ENCODE measurements at places on chromosomes 6 and 20.

DNA sequence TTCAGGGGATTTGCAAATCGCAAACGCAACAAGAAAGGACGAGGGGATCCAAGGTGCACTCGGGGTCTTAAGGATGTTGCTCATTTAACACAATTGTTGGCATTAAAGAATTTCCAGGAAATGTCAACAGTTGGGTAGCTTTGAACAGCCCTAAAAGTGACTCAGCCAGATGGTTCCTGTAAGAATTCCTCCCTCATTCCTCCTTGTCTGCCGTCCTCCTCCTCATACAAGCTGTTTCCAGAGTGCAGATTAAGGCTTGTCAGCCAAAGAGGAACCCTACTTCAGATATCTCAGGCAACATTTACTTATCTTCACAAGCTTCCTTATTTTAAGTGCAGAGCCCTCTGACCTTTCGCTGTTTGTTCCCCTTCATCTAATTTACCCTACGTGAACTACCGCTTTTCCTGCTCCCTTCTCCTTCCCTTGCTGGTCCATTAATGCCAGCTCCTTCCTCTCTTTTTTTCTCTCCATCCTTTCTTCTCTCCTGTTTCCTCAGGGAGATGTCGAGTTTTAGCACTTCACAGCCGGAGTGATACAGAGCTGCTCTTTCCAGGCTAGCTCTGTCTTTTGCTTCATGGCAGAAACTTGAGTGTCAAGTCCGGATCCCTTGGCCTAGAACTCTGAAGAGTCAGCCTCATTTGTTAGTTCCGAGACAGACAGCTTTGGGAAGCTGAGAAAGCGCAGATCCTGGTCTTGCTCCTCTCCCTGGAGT, 26.1 kb upstream of the TBC1D7 start:
- no peak for DNase-seq

DNA sequence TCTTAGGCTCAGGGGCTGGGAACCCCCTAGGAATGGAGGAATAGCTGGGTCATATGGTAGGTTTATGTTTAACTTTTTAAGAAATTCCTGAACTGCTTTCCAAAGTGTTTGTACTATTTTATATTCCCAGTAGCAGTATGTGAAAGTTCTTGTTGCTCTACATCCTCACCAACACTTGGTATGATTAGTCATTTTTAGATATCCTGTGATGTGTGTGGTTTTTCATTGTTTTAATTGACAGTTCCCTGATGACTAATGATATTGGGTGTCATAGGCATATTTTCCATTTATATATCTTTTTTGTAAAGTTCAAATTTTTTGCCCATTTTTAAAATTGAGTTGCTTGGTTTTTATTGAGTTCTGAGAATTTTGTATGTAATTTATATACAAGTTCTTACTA, 72.3 kb downstream of the SLC16A10 start:
- DNase-seq = no peak

GRCh38 chr6:32117461-32117860, 8.3 kb upstream of the TNXB start:
- no peak for DNase-seq

DNA sequence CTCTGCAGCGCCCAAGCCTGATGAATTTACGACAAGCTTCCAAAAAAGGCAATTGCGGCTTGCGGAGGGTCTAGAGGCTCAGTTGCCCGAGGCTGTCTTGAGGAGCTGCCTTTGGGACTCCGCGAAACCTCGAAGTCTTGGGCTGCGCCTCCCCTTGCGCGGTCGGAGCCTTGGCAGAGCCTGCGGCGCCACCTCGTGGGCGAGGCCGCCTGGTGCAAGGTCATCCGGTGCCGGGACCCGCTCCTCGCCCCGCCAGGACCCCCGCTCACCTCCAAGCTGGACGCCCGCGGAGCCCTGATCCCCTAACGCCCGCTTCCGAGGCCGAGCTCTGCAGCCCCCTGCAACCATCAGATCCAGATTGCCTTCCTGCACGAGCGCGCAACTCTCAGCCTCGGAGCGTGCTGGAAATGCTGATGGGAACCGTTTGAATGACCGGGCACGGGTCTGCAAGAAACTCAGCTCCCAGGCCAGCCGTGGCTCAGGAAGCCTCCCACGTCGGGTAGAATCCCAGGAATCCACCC, 14.9 kb upstream of the FAM210B start:
- peak; percentile 31 for DNase-seq

DNA sequence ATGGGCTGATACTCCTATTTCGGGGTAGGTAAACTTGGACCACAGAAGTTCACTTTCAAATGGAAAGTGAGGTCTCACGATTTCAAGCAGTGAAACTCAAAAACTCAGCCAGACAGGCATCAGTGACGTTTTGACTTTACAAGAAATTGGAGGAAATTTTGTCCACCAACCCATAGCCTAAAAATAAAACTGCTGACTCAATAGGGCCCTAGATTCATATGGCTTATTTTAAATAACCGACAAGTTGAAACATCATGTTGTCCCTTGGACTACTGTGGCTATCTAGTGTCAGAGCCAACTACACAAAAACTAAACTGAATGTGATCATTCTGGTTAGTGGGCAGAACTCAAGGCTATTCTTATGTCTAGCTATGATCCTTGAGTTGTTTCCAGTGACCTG, 486.3 kb downstream of the GRIK2 start:
- DNase-seq = no peak

DNA sequence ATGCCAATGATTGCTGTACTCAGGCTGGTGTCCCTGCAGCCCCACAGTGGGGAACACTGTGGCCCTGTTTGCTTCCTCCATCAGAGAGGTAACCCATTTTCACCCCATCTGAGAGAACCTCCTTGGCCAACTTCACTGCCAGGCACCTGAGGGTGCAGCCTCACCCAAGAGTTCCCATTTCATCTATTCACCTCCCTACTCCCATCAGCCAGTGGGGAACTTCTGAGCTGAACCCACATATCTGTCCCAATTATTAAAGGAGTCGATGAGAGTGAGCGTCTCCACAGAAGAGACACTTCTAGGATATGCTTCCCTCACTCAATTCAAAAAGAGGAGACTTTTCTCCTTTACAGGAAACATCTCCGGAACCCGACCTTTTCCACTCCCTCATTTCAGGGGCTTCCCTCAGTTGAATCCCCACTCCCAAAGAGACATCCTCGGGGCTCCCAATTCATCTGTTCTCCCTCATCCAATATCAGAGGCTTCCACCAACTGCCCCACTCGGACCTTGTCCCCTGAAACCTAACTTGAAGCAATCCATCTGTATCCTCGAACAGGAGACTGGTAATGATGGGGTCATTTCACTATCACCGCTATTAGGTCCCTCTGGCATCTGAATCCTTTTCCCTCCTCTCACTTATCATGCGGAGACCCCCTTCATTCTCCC, 988 bp downstream of the UBE2V1 start:
- no peak for DNase-seq

DNA sequence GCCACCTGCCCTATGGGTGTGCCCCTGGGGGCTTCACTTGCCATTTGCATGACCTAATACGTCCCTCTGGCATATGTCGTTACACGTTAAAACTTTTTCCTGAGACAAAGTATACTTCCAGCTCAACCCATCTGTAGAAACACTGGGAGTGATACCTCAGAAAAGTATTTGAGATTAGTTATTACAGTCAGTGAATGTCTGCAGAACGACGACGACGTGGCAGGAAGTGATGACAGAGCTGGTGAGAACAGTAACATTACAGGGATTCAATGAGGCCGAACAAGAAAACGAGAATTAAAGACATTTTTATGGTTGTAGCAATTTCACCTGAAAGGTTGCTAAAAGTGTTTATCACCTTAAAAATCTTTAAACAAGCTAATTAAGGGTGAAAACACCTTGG, 40.2 kb downstream of the SASH1 start:
- DNase-seq = no peak

DNA sequence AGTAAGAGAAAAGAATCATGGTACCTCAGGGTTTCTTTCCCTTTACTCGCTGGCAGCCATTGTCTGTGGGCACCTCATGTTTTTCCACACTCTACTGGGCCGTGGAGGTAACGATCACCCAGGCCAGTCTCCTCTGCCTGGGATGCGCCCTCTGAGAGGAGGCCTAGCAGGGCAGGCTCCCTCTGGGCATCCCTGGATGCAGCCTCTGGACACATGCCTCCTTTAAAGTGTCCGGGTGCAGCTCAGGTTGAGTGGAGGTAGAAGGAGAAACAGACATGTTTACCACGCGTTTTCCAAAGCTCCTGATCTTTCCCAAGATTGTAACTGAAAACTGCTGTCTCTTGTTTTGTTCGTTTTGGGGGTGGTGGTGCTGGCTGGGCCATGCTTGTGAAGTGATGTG, 13.8 kb upstream of the NPEPL1 start:
- DNase-seq = no peak

DNA sequence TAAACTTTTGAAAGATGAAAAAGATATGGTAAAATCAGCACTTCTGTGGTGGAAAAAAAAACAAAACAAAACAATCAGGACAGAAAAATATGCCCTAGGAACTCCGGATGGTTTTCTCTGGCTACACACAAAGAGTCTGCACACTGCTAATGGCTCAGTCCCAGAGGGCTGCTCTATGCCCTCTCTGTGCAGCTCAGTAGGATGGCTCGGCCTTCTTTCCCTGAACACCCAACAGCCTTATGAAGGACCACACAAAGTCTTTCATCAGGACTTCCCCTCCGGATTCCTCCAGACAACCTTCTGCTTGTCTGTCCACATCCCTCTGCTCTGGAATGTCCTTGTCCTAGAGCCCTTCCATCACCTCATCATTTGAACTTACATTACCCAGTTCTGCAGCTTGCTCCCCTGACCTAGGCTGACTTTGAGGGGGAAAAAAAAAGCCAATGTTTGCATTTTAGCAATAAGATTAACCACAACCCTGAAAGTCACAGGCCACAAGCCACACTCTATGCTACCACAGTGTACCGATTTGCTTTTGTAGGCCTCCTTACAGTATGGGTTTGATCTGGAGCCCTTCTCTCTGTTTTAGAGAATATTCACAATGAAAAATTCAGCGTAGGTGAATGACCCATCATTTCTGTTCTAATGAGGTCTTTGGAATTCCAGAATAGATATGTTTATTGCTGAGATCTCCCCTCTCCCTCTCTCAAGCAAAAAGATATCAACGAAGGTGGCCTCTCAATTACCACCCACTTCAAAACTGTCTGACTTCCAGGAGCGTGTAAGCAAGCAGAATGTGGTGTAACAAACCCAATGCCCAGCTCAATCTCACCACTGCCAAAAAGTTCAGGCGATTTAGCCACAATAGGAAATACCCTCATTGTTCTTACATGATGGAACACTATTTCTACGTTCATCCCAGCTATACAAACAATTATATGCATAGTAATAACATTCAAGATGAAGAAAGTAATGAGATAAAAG, 164.0 kb downstream of the GMDS start:
- no peak for DNase-seq

DNA sequence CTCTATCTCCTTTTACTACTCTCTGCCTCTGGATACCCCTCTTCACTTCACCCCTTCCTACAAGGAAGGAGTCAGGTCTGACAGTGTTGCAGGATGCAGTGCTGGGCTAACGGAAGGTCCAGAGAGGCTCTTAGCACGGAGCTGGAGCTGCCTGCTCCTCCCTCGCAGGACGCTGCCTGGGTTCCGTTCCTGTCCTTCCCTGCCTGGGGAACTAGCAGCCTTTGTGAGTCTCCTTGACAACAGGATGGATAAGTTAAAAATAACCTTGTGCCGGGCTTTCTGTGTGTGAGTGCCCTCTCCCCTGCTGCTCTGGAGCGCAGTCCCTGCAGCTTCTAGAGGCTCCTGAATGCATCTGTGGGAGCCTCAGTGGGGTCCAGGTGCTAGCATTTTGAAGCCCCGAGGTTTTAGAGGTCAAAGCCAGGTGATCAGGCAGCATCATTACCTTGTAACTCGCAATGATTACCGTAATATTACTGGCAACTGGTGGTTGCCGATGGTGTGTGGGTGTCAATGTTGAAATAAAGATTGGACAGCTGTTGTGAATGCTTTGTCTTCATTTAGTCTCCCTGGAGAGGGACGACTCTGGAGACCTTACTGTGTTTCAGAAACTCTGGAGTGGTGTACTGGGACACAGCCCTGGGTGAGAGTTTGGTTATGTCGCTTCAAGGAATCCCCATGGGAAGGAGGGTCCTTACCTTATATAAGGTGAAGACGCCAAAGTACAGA, 44.4 kb downstream of the CDS2 start:
- no peak for DNase-seq

GRCh38 chr6:107866606-107867301, 42.6 kb upstream of the SCML4 start:
- DNase-seq = no peak

DNA sequence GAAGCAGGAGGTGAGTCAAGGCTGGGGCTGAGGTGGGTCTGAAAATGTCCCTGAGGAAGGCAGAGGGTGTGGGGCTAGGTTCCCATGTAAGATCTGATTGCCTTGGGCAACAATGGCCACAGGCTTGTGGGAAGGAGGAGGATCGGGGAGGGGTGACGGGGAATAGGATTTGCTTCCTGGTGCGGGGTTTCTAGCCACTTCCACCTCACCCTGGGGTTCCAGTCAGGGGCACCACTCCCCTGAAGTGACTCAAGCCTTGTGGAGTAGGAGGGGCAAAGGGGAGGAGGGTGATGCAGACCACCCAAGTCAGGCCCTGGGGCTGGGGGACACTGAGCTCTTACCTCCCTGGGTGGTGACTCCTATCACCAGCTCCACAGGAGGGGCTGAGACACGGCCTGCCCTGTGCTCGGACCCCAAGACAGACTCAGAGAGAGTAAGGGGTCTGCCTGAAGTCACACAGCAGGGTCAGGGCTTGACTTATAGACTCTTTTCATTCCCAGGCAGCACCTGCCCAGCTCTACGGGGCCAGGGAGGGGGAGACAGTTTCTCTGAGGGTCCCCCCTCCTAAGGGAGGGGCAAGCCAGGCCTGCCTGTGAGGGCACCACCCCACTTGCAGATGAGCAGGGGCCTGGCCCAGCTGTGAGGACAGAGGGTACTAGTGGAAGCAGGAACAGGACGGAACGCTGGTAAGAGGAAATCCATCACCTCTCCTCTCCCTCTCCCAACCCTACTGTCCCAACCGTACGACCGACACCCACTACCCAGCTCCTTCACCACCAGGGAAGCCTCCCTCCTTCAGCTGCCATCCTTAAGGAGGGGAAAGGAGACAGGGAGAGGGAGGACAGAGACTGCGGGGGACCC, 12.4 kb upstream of the SPDEF start:
- DNase-seq = no peak
